Stimulated activated CD4-positive, alpha-beta T cell treated with anti-CD3 and anti-CD28 coated beads, Interleukin-1b, Interleukin-23, amount 100 ng/mL, for 1 hour (primary cell): ENCODE measurements at places on chromosomes 7 and 10.

DNA sequence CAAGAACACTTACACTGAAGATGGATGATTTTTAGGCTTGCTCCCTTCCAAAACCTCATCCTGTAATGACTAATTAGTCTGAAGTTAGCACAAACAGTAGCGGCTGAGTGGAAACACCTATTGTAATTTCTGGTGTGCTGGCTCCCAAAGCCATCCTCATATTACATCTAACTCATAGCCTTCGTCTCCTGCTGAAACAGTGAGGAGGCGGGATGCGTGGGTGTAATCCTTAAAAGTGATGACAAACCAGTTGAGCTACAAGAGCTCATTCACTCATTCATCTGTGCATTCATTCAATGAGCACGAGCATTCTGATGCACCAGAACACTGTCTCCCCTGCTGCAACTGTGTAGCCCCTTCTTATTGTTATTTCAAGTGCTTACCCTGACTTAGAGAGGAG, 235.3 kb downstream of the CALN1 start:
- DNase-seq: no peak

DNA sequence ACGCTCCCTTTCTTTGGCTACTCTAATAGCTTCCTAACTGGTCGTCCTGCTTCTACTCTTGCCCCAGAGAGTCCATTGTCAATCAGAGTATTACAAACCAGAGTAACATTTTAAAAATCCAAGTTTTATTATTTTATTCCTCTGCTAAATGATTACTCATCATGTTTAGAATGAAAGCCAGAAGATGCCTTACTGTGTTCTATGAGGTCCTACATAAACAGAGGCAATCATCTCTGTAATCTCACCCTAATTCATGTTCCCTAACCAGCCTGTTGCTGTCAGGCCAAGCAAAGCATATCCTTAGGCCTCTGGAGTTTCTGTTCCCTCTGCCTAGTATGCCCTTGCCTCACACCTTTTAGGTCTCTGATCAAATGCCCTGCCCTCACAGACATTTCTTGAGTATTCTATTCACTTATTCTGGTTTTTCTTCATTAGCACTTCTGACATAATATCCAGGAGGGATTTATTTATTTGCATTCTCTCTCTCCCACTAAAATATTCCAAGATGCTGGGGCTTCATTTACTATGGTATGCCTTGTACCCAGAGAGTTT, 497.5 kb downstream of the PHTF2 start:
- DNase-seq: no peak

DNA sequence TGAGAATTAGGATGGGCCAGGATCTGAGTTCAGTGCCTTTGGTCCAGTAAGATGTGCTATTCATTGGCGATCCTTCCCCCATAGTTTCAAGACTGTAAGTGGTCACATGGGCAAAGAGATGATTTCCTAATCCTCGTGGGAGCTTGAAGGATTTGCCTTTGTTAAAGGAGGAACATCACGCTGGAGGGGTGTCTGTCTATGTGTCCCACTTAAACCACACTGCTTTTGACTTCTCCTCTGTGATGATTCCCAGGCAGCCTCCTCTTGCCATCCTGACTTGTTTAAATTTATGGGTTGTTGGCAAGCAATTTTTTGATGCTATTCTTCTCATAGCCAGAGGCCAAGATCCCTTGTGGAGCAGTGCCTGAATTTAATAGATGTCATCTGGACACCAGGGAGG, 154.0 kb downstream of the TCF7L2 start:
- DNase-seq: no peak

- peak; percentile 3 for DNase-seq
Measured at GRCh38 chr10:113385021-113385999, 167.5 kb upstream of the HABP2 start.

- DNase-seq: no peak
Measured at GRCh38 chr7:31000161-31000693, 36.5 kb downstream of the GHRHR start.

DNA sequence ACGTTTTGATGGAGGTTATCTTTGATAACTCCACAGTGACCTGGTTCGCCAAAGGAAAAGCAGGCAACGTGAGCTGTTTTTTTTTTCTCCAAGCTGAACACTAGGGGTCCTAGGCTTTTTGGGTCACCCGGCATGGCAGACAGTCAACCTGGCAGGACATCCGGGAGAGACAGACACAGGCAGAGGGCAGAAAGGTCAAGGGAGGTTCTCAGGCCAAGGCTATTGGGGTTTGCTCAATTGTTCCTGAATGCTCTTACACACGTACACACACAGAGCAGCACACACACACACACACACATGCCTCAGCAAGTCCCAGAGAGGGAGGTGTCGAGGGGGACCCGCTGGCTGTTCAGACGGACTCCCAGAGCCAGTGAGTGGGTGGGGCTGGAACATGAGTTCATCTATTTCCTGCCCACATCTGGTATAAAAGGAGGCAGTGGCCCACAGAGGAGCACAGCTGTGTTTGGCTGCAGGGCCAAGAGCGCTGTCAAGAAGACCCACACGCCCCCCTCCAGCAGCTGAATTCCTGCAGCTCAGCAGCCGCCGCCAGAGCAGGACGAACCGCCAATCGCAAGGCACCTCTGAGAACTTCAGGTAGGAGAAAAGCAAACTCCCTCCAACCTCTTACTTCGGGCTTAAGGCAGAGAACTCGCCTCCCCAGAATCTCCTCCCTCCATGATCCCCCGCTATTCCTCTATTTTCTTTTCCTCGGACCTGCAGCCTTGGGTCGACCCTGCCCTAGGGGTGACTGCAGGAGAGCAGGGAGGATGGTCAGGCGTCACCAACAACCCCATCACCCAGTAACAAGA, at the start of gene SERPINE1:
Gene SERPINE1, plus strand, starts transcription at position 454 of the 809 bp plus-strand sequence. CDS start 1,290 bp downstream, outside the sequence.
- DNase-seq: no peak

- DNase-seq: no peak
Measured at GRCh38 chr7:102089175-102090098, 197.2 kb upstream of the SH2B2 start.

DNA sequence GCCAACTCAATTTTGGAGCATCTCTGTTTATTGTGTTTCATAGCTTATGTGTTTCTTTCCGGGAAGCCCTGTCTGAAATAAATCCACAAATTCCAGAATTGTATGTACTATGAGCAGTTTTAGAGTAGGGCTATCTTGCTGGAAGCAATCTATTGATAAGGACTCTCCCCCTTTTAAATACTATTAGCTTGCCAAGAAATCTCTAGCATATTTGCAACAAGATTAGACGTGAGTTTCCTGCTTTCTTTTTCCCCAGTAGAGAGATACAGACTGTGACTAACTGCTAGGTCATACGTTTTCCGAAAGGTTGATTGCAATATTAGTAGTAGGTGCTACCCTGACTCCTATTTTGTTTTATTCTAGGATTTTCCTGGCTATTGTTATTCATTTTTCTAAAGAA, 277.0 kb downstream of the MALRD1 start:
- DNase-seq: no peak

DNA sequence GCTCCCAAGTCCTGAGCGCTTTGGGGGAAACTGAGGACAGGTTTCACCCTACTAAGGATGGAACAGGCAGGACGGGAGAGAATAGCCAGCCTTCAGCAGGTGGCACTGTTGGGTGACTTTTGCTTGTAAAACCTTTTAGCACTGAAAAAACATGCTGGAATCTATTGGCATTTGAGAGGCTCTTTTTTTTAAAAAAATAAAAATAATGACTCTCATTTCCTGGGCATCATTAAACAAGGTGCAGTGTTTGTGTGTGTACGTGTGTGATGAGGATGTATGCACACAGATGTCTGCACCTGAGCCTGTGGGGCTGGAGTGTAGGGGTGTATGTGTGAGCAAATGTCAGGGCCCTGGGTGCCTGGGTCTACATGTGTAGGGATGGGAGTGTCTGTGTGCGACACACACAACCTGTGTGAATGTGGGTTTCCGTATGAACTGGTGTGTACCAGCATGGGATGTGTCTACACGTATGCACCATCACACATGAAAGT, 177.9 kb downstream of the RPS24 start:
- no peak for DNase-seq

DNA sequence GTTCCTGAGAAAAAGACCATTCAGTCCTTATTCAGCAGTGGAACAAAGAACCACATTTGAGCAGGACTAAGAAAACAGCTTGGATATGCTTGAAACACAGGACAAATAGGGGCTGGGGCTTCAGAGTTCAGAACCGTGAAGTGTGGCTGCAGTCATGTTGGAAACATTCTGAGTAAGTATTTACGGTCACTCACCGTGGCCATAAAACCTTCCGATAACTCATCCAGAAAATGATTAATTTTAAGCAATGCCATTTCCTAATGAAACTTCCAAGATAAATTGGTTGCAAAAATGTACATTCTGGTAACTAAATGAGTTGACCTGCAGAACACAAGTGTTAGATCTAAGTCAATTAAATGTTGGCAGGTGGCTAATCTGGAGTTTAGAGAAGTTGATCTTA, 279.2 kb downstream of the CXCL12 start:
- DNase-seq: no peak

GRCh38 chr7:18469316-18469715, 26.2 kb upstream of the HDAC9 start:
- no peak for DNase-seq

- DNase-seq: no peak
Measured at GRCh38 chr7:2309889-2310331, 4.3 kb downstream of the SNX8 start.

DNA sequence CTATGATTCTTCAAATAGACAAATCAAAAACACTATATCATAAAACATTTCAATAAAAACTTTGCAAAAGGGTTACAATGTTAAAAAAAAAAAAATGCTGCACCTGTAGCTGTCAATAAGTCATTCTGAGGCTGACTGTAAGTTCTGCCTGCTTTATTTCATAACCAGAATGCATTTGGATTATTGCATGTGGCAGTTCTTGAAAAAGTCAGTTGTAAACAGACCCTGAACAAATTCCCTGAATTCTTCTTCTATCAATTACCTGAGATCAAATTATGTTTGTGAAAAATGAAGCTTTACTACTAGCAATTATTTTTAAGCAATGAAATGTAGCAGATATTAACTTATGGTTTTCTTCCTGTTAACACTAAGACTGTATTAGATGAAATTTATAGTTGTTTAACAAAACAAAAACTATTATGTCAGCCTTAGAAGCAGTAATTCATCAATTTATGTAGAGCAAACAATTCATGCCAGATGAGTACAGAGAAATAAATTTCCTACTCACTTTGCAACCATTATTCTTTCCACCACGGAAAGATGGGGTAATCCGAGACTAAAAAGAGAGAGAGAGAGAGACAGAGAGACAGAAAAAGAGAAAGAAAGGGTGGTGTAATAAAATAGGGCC, 107.8 kb downstream of the SFMBT2 start:
- DNase-seq: no peak

DNA sequence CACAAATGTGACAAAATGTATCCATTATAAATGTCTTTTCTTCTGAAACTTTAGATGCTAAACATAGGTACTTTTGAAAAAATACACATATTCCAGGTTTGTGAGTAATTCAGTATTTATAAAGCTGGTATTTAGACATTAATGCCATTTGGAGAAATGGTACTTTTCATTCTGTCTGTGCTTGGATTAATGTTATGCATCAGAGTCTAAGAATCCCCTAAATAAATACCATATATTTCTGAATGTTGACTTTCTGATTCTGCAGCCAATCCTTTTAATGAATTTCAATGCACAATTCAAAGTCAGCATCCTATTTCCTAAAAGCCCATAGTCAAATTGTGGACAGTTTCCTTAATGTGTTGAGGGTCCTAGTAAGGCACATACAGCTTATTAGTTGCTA, 145.0 kb downstream of the DKK1 start:
- DNase-seq: no peak

DNA sequence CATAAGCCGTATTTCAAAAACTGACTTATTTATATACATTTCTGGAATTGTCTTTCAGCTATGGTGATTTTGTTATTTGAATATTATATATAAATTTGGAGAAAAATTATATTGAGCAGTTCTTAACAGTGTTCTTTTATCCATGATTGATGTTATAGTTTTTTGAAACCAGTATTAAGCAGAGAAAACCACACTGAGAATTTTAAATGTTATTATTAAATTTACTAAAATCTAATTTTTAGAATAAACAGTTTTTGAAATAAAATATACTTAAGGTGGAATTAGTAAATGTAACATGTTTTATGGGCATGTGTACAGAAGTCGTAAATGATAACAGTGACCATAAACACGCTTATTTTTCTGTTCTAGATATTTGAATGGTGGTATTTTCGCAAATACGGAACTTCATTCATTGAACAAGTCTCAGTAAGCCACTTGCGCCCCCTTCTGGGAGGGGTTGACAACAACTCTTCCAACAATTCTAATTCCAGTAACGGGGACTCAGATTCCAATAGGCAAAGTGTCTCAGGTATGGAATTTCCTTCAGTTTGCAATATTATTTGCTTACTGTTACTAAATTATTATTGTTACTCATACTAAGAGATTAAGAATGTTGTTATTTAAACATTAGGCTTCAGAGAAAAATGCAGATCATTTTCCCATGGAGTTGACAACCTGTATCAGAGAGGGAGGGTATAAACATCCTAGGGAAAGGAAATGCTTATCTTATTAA, 166.1 kb downstream of the ST7 start:
- DNase-seq: peak; percentile 70

DNA sequence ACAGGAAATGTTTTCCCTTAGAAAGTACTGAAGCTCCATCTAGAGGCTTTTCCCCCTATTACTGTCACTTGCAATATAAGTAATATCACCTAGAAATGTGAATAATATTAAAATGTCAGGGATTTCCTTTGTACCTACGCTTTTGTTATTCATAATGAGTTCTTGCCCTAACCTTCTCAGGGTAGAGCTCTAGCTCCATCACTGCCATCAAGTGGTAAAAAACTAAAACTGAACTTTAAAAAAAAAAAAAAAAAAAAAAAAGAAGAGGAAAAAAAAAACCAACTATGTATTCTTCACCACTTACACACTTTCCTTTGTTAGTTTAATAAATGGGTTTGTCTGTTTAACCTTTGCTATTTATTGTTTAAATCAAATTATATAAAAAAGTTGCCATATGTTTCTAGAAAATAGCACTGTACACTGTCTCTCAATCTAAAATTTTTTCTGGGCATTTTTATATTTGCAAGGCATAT, 49.9 kb downstream of the DNAJC1 start:
- no peak for DNase-seq
